ENCODE measurements at places on chromosomes 1 and 21.

- DNase-seq: peak; percentile 45
Observed at GRCh38 chr1:203135636-203136305, 8.2 kb downstream of the ADORA1 start.

GRCh38 chr21:17853393-17854275 is 34.5 kb upstream of the C21orf91 start:
- no peak for DNase-seq

DNA sequence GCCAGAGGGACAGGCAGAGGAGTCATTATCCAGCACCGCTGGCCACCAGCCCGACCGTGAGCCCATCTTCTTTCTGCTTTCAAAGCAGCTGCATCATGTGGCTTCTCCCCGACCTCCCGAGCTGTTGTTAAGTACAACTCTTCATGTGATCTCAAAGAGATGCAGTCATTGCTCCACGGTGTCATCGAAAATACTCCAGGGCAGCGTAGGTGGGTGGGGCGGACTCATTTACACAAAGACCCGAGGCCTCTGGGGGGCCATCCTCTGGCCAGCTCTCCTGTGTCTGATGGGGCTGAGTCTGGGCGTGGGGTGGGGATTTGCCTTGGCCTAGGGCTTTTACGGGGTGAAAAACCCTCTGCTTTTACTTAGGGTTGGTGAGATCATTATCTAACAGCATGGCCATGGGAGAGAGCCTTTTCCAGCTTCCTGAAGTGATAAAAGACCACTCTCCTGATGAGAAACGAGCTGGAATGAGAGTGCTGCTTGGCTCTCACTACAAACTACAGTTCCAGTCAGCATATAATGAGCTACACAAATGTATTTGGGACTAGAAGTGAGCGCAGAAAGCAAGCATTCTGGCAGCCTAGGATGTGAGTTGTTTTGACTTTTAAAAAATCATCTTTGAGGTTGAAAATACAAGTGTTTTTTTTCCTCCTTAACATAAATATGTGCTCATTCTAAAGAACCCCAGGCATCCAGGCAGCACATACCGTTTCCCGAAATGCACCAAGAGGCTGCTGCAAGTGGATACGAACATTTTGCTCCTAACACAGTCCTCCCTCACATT is 165.0 kb downstream of the RHOU start:
- DNase-seq: no peak

DNA sequence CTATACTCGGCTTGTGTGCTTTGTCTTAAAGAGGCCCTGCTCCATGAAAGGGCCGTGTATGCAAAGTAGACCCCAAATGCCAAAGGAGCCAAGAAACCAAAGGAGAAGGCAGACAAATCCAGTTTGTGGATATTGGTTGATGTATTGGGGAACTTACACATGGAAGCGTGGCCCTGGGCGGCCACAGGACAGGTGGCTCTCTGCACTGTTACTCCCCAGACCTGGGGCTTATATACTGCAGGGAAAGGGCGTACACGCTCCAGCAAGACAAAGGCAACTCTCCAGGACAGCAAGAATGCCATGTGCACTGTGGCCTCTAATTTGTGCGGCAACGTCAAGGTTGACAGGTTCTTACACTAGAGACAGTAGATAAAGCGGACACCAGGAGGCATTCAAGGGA is 24.8 kb downstream of the RSPH1 start:
- DNase-seq: no peak

GRCh38 chr1:181064011-181064623 is 24.4 kb upstream of the IER5 start:
- no peak for DNase-seq
